KBM-7 (cell line): ENCODE measurements at places on chromosomes 7 and 10.
A peak's percentile ranks its signal among the peaks of the same experiment; 100 is the strongest.

DNA sequence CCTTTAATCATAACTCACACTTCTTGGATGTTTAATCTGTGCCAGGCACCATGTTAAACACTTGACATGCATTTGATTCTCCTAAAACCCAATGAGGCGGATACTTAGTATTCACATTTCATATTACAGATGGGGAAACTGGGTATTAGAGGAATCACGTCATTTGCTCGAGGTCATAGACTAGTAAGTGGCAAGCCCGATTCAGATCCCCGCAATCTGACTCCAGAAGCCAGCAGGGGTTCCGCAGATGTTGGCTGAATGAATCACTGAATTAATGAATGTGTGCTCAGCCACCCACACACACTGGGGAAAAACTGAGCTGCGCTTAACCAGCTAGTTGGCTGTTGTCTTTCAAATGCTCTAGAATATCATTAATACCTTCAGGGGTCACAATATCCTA is 22.5 kb upstream of the ENO4 start:
- no peak for DNase-seq

GRCh38 chr10:128470321-128470965 is 344.2 kb upstream of the MKI67 start:
- DNase-seq = no peak

- DNase-seq = peak; percentile 12
These were observed 130.3 kb downstream of the ATE1 start for GRCh38 chr10:121797490-121797889.

- no peak for DNase-seq
These were observed 22.1 kb downstream of the GET4 start for GRCh38 chr7:898460-898854.

DNA sequence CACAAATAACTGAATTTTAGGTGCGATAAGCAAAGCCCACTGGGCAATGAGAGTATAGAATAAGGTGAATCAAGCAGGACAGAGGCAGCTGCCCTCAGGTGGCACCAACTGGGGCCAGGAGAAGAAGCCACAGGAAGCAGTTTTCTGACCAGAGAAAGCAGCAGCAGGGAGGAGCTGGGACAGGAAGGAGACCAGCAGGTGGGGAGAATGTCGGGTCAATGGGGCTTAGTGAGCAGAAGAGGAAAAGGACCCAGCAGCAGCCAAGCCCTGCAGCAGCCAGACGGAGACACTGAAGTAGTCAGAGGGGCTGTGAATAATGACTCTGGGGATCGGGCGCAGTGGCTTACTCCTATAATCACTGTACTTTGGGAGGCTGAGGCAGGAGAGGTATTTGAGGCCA is 209.6 kb upstream of the SH2B2 start:
- DNase-seq = peak; percentile 50

GRCh38 chr10:110218632-110219031 is 11.2 kb downstream of the MXI1 start:
- peak; percentile 58 for DNase-seq

DNA sequence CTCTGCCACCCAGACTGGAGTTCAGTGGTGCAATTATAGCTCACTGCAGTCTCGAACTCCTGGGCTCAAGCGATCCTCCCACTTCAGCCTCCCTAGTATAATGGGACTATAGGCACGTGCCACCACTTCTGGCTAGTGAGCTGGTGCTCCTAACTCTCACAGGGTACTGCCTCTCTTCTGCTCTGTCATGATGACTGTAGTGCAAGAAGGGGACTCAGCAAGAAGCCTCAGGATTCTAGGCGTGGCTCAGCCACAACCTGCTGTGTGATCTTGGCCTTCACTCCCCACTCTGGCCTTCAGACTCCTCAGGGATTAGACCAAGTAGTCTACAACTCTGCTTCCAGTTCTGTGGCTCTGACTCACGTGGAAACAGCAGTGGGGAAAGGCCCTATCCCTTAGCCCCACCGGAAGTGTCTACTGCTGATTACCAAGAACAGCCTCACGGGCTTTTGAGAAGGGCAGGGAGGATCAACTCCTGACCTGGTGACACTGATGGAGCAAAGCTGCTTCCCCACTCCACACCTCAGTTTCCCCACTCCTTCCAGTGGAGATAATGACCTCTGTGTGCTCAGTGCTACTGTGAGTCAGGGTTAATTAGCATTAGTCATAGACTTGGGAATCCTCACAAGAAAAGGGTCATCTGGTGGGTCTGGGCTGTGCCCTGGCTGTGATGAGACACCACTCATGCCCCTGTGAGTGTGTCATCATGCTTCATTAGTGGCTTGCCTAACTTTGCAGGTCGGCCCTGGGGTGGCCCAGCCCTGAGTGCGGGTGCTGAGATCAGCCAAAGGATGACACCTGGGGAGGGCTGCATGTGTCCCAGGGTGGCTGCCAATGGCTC is 41.1 kb downstream of the ZC3HC1 start:
- DNase-seq = no peak

- no peak for DNase-seq
These were observed 440.1 kb upstream of the STEAP1 start for GRCh38 chr7:89714131-89714530.

DNA sequence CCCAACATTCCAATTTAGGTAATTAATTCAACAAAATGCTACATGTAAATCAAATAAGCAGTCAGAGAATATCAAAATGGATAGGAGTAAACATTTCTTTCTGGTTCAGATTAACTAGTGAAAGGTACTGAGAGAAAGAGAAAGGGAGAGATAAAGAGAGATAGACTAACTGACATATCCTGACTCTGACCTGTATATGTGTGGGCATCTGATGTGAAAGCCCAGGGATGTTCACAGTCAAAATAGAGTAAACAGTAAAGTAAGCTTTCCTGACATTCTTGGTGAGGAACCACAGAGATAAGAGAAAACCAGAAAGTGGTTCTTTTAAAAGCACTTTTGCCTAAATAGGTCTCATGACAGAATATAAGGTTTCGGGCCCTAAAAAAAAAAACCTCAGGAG is 37.5 kb upstream of the ANK3 start:
- DNase-seq = no peak

- DNase-seq = no peak
These were observed 135.5 kb upstream of the GLI3 start for GRCh38 chr7:42372479-42372878.
